ENCODE measurements at places on chromosomes 12 and 14. TPM values are rescaled to one million over a fixed set of nuclear protein-coding genes. Genes with fewer than 3 reads are reported as not detected.
A peak's percentile ranks its signal among the peaks of the same experiment; 100 is the strongest.

- peak; percentile 93 for DNase-seq
Observed at GRCh38 chr14:56199095-56199981, 81.1 kb downstream of the PELI2 start.

DNA sequence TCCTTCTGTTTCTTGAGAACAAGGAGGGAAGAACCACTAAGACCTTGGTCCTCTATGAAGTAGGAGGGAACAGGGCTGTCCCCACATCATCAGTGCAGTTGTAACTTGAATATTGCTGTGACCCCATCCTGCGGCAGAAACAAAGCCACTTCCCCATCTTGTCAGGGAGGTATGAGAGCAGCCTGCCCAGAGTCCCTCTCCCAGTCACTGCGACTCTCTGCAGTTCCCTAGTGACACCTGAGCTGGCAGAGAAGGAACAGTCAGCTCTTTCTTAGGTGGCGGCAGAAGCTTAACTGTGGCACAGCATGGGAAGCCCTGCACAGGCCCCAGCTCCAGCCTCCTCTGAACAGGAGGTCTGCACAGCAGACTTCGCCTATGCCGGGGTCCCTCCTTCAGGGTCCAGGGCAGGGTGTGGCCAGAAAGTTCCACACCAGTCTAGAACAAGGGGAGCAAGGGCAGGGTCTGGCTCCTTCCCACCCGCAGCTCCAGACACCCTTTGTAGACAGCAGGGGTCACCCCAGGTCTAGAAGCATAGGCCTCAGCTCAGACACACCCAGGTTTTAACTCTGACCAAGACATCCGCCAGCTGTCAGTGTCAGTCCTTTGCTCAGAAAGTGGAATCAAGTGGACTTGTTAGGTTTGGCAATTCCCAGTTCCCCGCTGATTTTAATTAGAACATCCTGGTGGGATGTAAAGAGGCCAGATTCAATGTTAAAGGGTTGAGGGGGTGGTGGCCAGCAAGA, 36.8 kb downstream of the DEGS2 start:
- no peak for DNase-seq

The PRPH gene
- total RNA-seq = not detected

GRCh38 chr14:57009585-57010515, 199.6 kb upstream of the OTX2 start:
- DNase-seq = no peak

- peak; percentile 32 for DNase-seq
Observed at GRCh38 chr12:12721176-12721751, 4.1 kb downstream of the CDKN1B start.

DNA sequence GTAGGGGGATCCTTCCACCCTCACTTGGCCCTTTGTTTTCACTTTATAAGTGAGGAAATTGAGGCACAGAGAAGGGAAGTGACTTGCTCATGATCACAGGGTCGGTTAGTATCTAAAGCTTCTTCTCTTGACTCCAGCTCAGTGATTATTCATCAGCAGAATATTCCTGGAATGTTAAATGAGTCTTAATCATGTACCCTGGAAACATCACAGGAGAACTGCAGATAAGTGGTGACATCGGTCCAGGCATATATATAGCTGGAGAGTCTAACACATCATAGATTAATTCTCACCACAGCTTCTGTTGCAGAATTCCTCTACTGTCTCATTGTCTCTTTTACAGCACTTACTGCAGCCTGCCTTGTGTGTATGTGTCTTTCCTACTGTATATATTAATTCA, 69.9 kb downstream of the PAH start:
- no peak for DNase-seq

DNA sequence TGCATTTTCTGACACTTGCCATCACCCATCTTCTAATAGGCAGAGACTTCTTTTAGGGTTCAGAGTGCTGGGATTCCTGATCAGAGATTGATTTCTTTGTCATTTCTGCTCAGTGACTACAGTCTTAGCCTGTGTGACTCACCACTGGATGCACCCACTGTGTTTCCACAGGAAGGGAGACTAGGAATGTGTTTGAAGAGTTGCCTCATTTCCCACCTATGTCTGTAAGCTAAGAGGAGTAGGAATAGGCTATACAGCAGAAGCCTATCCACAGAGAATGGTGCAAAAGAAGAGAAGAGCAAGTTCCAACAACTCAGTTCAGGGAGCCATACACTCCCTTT, 60.2 kb upstream of the ACTN1 start:
- peak; percentile 79 for DNase-seq

GRCh38 chr14:44898551-44898950, 63.2 kb downstream of the KLHL28 start:
- no peak for DNase-seq

The DLST gene
- 58.0 TPM for total RNA-seq

GRCh38 chr14:104794993-104795780, at the start of gene AKT1:
TSS of gene AKT1 (minus strand) at chr14:104795748. CDS start at chr14:104792643, 3,105 bp downstream.
- DNase-seq = peak; percentile 32

DNA sequence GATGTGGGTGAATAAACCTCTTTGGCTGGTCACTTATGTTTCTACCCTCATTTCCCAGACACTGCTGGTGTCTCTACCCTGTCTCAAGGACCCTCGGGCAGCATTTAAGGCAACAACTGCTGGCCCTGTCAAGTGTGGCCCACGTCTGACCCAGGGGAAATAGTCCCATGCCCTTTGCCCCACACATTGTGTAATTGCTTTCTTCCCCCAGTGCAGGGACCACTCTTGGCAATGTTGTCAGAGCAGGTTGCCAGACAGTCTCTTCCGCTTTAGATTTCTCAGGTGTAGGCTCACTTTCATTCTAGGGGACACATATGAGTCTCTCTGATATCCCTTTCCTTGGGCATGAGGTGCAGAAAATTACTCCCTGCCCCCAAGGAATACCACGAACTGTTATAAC, 216.7 kb downstream of the TMEM117 start:
- no peak for DNase-seq

The HNF1A gene
- total RNA-seq = not detected

DNA sequence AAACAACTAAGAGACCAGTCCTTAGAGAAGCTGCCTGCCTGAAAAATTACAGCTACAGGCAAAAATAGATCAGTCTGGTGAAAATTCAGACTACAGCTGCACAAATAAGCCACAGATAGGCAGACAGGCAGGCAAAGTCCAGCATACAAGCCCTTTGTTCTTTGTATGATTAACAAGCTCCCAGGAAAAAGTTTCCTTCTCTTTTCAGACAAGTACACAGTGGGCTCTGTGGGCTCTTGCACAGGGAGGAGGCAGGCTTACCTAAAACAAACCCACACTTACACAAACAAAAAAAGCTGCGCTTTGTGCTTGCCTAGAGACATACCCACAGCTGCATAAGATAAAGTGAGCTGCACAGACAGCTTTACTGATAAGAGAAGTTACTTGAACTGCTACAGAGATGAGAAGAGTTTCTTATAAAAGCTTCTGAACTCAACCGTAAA, 7.7 kb downstream of the OR6C68 start:
- no peak for DNase-seq

- no peak for DNase-seq
Observed at GRCh38 chr12:121154793-121155375, 22.2 kb downstream of the P2RX7 start.

DNA sequence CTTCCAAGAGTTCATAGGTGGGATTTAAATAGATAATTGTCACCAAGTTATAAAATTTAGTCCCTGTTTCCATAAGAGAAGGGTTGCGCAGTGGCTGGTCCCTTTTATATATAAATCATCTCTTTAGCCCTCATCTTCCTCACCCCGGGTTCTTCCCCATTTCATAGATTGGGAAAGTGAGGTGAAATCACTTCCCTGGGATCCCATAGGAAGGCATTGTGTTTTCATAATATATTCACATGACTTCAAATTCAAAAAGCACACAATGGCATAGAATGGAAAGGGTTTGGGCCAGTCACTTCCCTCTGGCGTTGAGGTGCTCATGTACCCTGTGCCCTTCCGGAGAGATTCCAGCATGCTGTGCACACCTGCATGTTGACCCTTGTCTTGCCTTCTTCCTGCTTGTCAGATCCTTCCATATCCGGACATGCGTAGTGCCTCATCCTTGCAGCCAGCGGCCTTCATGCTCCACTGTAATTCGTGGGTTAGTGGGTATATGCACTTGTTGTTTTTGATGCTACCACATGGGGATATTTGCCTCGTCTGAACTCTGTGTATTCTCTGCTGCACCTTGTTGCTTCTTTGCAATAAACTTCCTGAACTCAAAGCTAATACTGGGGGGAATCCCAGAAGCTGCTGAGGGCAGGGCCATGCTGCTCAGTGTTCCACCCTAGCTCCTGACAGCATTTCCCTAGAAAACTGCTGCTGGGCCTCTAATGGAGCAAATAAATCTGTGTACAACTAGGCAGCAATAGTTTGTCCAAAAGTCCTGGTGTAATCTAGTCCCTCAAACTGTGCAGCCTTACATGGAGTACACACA, 59.6 kb downstream of the ANAPC7 start:
- DNase-seq = peak; percentile 16

DNA sequence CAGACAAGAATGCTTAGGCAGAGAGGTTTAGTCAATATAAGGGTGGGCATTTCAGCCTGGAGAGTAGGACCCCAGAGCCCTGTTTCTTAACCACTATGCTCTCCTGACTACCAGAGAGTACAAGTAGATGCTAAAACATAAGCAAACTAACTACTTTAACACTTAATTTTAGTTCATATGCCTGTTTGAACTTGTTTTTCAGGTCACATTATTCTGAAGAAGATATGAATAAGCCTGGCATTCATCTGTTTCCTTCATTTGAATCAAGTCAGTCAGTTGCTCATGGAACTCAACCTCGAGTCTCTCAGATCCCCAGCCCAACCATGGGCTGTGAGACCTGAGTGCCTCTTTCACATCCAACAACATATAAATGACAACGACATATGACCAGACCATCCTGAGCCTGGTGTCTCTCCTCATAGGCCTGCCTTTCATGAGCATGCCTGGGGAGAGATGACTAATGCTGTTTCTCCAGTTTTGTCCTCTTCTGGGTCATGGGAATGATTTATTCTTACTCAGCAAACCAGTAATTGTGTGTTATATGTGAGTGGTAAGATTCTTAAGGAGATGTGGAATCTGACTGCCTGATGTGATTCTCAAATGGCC, 251.1 kb upstream of the BTG1 start:
- DNase-seq = no peak

DNA sequence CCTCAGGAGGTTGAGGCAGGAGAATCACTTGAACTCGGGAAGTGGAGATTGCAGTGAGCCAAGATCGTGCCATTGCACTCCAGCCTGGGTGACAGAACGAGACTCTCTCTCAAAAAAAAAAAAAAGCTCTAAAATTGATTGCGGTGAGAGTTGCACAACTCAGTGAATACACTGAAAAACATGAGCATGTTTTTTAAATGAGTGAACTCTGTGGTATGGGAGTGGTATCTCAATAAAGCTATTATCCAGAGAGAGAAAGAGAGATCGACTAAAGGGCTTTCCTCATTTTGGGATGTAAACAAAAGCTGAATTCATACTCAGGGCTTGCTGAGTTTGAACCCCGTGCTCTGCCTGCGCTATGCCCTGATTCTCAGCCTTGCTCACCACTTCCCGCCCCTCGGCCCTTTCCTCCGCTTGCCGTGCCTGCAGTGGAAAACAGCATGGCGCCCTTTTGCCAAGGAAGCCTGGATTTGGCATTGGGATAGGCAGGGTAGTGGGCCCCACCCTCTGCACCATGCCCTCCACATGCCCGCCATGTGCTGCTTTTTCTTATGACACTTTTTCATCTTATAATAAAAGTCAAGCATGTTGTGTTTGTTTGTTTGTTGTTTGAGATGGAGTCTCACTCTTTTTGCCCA, 102.5 kb downstream of the LGMN start:
- no peak for DNase-seq

GRCh38 chr12:112777387-112778310, 13.9 kb upstream of the RPH3A start:
- DNase-seq = no peak

- no peak for DNase-seq
Observed at GRCh38 chr12:89140602-89141238, 211.6 kb downstream of the DUSP6 start.

DNA sequence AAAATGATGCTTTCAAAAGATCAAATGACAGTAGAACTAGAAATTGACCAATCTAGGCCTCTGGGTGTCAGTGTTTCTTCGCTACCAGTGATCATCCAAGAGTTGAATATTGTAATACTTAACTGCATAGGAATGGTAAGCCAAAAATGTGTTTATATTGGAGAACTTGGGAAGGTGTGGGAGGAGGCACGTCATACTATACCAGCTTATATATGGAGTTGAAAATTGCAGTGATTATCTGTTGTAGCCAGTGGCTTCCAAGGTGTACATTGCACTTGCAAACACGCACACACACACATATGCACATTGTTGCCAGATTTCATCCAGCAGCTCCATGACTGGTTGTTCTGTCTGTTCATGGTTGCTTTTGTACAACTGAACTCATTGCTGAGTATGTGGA, 36.1 kb downstream of the EID3 start:
- DNase-seq = no peak

The ABCC9 gene
- total RNA-seq = 0.05 TPM

The KRT77 gene
- total RNA-seq = not detected

Measured in dermis blood vessel endothelial cell (primary cell).